ENCODE measurements at places on chromosomes 1 and 21.

DNA sequence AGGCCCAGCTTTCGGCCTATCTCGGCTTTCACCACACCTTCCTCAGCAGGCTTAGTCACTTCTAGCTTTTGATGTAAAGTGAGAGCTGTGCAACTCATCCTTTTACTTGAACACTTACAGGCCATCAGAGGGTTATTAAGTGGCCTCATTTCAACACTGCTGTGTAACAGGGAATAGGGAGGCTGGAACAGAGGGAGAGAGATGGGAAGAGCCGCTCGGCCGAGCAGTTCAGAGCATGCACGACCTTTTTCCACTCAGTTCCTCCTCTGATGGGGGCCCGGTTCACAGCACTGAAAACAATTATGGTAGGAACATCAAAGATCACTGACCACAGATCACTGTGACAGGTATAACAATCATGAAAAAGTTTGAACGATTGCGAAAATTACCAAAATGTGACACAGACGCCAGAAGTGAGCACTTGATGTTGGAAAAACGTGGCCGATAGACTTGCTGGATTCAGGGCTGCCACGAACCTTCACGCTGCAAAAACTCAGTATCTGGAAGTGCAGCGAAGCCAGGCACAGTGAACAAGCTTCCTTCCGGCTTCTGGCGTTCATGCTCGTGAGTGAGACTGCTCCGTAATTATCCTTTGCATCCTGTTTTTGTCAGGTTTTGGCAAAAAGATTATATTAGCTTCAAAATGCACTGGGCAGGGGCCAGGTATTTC lies 28.6 kb downstream of the AGPAT3 start:
- DNase-seq: no peak

DNA sequence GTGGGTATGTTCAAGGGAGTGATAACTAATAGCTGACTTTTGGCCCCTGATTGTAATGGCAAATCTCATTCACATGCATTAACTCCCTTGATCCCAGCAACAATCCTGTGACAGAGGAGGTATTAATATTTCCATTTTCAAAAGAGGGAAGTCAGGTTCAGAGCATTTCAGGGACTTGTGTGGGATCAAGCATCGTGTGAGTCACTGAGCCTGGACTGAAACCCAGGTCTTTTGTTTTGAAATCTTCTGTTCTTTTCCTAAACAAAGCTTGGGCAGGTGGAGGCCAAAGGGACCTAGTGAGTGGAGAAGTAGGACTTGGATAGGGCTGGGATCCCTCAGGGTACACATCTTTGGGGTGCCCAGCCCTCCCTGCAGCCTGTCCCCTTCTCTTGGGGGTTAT lies 37.9 kb downstream of the ETNK2 start:
- no peak for DNase-seq

DNA sequence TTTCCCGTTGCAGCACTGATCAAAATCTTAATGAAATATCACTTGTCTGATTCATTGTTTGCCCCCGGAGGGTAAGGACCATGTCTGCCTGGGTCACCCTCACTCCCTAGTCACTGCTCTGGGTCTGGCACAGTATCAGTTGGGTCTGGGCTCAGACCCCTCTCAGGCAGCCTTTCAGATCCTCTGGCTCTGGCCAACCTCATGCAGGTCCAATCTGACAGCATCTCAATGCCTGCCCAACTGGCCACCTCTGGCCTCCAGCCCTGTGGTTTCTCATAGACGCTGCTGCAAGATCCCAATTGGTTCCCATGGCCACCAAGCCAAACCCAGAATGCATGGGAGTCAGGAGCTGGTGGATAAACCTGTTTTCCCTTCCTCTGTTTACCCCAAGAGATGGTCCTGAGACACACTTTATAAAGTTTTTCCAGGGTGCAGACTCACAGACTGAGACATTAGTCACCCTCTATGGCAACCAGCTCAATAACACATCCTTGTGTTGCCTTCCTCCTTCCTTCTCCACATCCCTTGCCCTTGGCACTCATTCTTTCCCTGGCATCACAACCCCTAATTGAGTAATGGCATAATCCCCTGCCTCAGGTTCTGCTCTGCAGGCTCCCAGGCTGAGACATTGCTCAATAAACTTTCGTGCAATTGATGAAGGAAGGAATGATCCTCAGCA lies 199.2 kb downstream of the GRIK3 start:
- no peak for DNase-seq

- no peak for DNase-seq
Observed at GRCh38 chr1:201334325-201335173, 42.9 kb downstream of the TNNT2 start.

- DNase-seq: no peak
Observed at GRCh38 chr1:92583821-92584760, 97.4 kb upstream of the GFI1 start.

All from NCI-H1092 treated with DMSO at 0.1 percent for 48 hours (cell line).